ENCODE measurements at places on chromosomes 4 and X. TPM values are rescaled to one million over a fixed set of nuclear protein-coding genes. Genes with fewer than 3 reads are reported as not detected.

SULT1B1 gene
- 0.59 TPM for total RNA-seq

CHM gene
- total RNA-seq = 11.2 TPM

CCKAR gene
- total RNA-seq = not detected

FAM47C gene
- not detected for total RNA-seq

L1CAM gene
- 1.5 TPM for total RNA-seq

KCNIP4 gene
- total RNA-seq = not detected

ART3 gene
- total RNA-seq = 57.0 TPM

UGT2B15 gene
- not detected for total RNA-seq

TMSB15A gene
- total RNA-seq = not detected

DMD gene
- total RNA-seq = 256 TPM

PNMA3 gene
- total RNA-seq = 0.48 TPM
